ENCODE measurements at places on chromosomes 1 and 21. TPM values are rescaled to one million over a fixed set of nuclear protein-coding genes. Genes with fewer than 3 reads are reported as not detected.

Gene FHAD1
- total RNA-seq, result not detected

Gene UBE2U
- 0.29 TPM for total RNA-seq

Gene LCE2C
- total RNA-seq, result not detected

Gene MX1
- 15.6 TPM for total RNA-seq

Gene GBP7
- not detected for total RNA-seq

Gene CRABP2
- total RNA-seq, result 1.7 TPM

Gene ZNF648
- total RNA-seq, result under 0.01 TPM

Gene HTR6
- total RNA-seq, result not detected

All from placental pericyte (primary cell).